ENCODE measurements at places on chromosomes 4 and X. TPM values are rescaled to one million over a fixed set of nuclear protein-coding genes. Genes with fewer than 3 reads are reported as not detected.

ELOVL6 gene
- total RNA-seq, result 1.1 TPM

TMSB15C gene
- total RNA-seq, result 10.9 TPM

DNA sequence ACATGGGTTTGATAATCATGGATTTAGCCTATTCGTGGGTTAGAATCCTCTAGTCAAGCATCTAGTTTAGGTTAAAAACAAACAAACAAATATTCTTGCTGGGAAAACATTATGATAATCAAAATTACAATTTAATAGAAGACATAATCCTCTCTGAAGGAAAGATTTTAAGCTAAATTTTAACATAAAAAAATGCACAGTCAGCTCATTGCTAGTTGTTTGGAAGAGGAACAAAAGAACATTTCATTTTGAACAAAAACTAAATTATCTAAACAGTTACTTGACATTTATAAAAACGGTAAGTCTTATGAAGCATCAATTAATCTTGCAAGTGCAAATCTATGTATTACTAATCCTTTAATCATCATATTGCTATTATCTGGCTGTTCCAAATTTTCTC lies 18.2 kb upstream of the AGA start:
- DNase-seq, result no peak

DNA sequence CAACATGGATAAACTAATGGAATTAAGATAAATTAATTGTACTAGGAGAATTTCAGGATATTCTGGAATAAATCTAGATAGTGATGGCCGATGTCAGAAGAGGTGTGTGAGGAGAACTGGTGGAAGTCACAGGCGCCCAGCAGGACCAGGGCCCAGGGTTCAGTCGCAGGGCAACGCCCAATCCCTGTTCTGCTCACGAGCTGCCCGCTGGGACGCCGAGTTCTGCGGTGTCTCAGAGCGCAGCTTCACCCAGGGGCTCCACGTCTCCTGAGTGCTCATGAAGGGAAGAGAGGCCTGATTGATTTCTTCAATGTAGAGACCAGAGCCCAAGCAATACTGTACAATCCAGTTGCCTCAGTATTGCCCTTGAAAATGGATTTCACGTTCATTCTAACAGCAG lies 1.5 kb upstream of the HSPA4L start:
- no peak for DNase-seq

DNA sequence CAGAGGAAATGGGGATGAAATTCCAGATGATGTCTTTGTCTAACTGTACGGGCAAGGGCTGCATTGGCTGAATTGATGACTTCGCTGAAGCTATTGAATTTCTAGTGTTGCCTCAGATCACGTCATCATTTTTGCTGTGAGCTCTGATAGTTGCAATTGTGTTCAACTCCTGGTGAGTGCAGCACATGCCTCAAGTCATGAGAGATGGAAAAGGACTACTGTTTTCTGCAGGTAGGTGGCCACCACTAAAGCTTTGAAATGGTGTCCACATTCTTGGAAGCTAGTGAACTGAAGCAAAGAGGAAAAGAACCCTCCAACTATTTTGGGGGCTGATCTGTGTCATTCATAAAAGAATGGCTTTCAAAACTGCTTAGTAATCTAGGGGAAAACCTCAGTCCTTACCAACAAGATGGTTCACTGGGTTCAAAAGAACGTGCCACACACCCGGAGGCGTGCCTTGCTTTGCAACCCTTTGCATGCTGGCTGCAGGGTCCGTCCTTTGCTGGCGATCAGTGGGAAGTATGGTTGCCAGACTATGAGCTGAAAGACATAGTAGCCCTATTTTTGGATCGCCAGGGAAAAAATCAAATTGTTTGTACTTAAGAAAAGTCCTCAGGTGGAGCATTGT lies 88.1 kb upstream of the STOX2 start:
- no peak for DNase-seq

GRCh38 chrX:51568586-51568985 lies 50.1 kb downstream of the CENPVL3 start:
- DNase-seq, result no peak

DNA sequence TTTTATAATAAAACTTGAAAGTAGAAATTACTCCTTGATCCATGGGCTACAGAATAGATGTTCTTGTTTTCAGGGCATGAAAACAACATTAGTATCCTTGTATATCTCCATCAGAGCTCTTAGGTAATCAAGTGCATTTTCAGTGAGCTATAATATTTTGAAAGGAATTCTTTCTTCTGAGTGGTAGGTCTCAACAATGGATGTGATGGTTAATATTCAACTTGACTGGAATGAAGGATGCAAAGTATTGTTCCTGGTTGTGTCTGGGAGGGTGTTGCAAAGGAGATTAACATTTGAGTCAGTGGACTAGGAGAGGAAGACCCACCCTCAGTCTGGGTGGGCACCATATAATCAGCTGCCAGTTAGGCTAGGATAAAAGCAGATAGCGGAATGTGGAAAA lies 100.1 kb downstream of the LCORL start:
- no peak for DNase-seq

DNA sequence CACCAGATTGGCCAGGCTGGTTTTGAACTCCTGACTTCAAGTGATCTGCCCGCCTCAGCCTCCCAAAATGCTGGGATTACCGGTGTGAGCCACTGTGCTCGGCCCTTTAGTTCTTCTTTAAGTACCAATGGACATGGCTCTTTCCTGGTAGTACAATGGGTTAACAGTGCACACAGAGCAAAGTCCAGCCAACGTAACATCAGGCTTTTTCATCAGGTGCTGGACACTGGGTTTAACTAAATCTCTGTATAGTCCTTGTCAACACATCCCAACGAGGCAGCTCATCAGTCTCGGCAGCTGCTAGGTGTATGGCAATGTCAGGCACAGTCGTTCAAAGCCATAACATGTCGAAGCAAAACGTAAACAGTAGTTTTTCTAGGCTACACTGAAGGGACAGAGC lies 93.8 kb downstream of the HDAC8 start:
- no peak for DNase-seq

GRCh38 chr4:159103384-159103990 lies 608 bp downstream of the RAPGEF2 start:
- no peak for DNase-seq

Data from dermis microvascular lymphatic vessel endothelial cell (primary cell).